ENCODE measurements at places on chromosomes 5 and 9. TPM values are rescaled to one million over a fixed set of nuclear protein-coding genes. Genes with fewer than 3 reads are reported as not detected.
A peak's percentile ranks its signal among the peaks of the same experiment; 100 is the strongest.

DNA sequence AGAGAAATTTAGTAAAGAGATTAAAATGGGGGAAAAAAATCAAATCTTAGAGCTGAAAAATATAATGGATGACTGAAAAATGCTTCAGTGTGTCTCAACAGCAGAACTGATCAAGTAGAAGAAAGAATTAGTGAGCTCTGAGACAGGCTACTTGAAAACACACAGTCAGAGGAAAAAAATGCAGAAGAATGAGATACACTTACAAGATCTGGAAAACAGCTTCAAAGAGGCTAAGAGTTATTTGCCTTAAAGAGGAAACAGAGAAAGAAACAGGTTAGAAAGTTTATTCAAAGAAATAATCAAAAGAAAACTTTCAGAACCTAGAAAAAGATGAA, 70.5 kb upstream of the OR2K2 start:
- H3K27ac ChIP-seq, result no peak overlapping the region
- no peaks in the 10 kb centered on the region for H3K4me1 ChIP-seq
- H3K27me3 ChIP-seq, result no peaks in the 10 kb centered on the region
- no peaks in the 10 kb centered on the region for H3K36me3 ChIP-seq

GRCh38 chr5:39547553-39548154, 122.9 kb upstream of the DAB2 start:
- H3K4me3 ChIP-seq, result no peak overlapping the region
- no peaks in the 10 kb centered on the region for H3K27me3 ChIP-seq
- no peaks in the 10 kb centered on the region for H3K36me3 ChIP-seq
- DNase-seq, result peak; percentile 62
- no peak overlapping the region for H3K27ac ChIP-seq

- no peak overlapping the region for H3K27ac ChIP-seq
- DNase-seq, result no peak
Observed at GRCh38 chr5:62281411-62281810, 24.6 kb upstream of the KIF2A start.

GRCh38 chr5:65986050-65986451, 59.7 kb downstream of the ERBIN start:
- H3K4me3 ChIP-seq, result no peak overlapping the region
- no peaks in the 10 kb centered on the region for H3K36me3 ChIP-seq
- DNase-seq, result no peak
- no peaks in the 10 kb centered on the region for H3K27me3 ChIP-seq
- H3K27ac ChIP-seq, result no peak overlapping the region

- H3K4me1 ChIP-seq, result no peaks in the 10 kb centered on the region
- no peak for DNase-seq
- H3K27me3 ChIP-seq, result no peaks in the 10 kb centered on the region
- no peaks in the 10 kb centered on the region for H3K36me3 ChIP-seq
- peak overlapping the region; percentile 93 for H3K4me3 ChIP-seq
- peak overlapping the region; percentile 93 for H3K27ac ChIP-seq
Observed at GRCh38 chr9:86943201-86944113, 3.8 kb downstream of the GAS1 start.

GRCh38 chr5:33494466-33494865, 53.7 kb downstream of the TARS1 start:
- H3K27me3 ChIP-seq, result no peaks in the 10 kb centered on the region
- H3K27ac ChIP-seq, result no peak overlapping the region
- no peaks in the 10 kb centered on the region for H3K36me3 ChIP-seq

SLC36A3 gene
- not detected for total RNA-seq

TMEM8B gene
- 6.7 TPM for total RNA-seq

C5orf34 gene
- 7.7 TPM for total RNA-seq

FAM169A gene
- total RNA-seq, result 6.5 TPM

Data from uterus (tissue), 4 donors.